ENCODE measurements at places on chromosomes 7 and 10.

GRCh38 chr7:47536661-47537611 lies 45.0 kb downstream of the TNS3 start:
- peak; percentile 80 for DNase-seq

DNA sequence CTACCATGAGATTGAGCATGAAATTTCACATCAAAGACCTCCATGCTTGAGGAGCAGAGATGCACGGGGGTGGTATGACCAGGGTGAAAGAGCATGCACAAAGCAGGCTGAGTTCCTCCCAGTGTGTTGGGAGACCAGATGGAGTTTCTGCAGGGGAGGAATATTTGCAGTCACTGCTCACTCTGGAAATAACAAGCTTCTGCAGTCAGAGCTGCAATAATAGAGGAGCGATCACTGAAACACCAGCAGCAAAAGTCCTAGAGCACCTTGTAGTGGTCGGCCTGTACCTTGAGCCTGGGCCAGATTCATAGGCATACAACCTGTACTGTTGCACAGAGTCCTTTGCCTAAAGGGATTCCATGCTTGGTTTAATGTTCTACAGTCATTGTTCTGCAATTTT lies 184.5 kb upstream of the SP8 start:
- no peak for DNase-seq

GRCh38 chr10:15703151-15703880 lies 16.4 kb downstream of the ITGA8 start:
- DNase-seq: peak; percentile 60

GRCh38 chr7:141956084-141956483 lies 9.3 kb upstream of the CLEC5A start:
- DNase-seq: no peak

- no peak for DNase-seq
These were observed 118.0 kb downstream of the ARL5B start for GRCh38 chr10:18777258-18777657.

GRCh38 chr7:91512958-91513357 lies 248.7 kb downstream of the FZD1 start:
- no peak for DNase-seq

DNA sequence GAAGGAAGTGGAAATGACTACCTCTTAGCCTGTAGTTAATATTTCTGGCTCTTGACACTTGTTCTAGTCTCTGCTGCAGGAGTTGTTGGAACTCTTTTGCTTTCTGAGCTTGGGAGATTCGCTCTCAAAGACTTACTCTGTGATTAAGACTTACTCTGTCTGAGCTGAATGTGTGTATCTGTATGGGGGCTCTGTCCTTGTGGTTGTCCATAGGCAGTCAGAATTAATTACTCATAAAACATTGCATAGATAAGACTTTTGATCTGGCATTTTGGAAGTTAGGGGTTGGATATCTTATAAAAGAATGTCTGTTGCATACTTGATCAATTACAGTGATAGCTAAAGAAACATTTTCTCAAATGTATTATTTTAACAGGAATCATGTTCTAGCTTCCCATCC lies 199.2 kb upstream of the KIAA1217 start:
- no peak for DNase-seq

Measured in fibroblast of skin of scalp (primary cell).